Fibroblast of skin of right quadriceps (primary cell): ENCODE measurements at places on chromosomes 1 and 21.

DNA sequence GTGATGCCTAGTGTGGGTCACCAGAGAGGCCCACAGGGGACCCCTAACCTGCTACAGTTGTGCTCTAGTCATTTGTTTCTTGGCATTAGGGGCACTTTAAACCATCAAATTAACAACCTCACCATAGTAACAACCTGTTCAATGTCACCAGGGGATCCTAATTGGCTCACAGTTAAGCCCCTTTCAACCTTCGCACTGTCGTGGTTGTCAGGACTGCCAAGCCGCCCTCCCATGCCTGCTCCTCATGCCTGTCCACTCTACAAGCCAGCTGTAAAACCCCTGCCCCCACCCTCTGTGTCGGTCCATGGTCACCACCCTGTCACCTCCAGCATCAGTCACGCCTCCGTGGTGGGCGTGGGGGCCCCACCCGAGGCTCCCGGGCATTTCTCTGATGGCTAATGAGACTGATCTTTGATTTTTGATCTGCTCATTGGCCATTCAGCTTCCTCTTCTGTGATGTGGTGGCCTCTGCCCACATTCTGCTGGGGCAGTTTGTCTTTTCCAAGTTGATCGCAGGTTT lies 96.6 kb downstream of the WDR4 start:
- no peak for DNase-seq

DNA sequence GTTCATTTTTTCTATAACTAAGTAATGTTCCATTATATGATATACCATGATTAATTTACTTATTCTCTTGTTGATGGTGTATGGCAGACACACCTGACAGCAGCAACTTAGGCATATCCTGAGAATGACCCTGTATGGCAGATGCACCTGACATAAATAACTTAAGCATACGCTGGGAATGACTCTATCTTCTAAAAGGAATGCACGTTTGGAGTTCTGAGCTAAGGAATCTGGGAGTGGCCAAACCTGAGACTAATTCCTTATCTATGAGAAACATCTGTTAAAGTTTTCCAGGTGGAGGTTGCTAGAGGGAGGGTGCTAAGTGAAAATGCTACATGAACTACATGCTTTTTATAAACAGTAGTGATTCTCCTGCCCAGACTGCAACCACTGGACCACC lies 96.7 kb upstream of the RGS18 start:
- DNase-seq: no peak

GRCh38 chr1:162755306-162755705 lies 35.2 kb upstream of the HSD17B7 start:
- no peak for DNase-seq

- DNase-seq: peak; percentile 66
Observed at GRCh38 chr1:12485231-12486058, 132.6 kb downstream of the DHRS3 start.
